Fibroblast of mammary gland (primary cell): ENCODE measurements at places on chromosomes 2 and 18.

- peak; percentile 14 for DNase-seq
Measured at GRCh38 chr2:203756161-203756560, 49.7 kb downstream of the CD28 start.

DNA sequence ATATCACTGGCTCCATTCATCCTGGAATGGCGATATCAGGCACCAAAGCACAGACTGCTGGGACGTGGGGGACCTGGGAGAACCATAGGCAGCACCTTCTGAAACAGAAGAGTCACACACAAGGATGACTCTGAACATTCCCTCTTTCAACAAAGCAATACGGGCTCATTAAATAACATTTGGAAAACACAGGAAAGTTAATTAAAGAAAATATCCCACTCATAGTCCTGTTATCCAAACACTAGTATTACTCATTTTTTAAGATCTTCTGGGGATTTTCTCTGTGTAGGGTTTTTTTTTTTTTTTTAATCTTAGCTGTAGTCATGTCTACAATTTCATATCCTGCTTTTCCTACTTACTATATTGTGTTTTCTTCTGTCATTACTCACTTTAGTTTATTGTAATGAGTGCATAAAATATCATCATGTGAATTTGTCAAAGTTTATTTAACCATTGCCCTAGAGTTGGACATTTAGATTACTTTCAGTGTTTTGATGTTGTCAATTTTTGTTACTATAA, 70.0 kb upstream of the SP3 start:
- DNase-seq: peak; percentile 41

DNA sequence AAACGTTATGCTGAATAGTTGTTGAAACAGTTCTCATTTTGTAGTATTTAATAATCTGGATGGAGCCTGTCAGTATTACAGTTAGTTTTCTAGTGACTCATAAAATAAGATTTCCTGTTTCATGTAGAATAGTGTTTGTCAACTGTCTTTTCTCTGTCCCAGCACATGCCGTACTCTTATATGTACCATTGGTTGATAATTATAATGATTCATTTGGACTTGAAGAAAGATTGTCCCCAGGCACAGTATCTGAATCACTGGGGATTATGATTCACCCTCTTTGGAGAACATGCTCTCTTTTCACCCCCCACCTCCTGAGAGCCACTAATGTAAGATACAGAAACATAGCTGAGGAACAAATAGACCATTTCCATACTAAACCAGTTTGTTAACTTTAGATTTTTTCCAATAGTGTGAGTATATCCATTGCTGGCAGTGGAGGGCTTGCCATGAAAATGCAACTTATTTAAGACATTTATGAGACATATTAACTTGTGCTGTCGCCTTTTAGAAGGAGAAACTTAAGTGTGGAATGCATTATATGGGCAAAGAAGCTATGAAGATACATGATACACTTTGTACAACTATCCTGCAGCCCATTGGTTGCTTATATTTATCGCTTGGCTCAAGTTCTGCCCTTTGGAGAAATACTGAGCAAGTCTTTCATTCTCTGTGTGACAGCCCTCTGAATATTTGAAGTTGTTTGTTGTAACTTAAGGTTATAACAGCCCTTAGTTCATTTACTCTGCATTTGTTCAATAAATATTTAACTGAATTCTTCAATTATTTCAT, 12.4 kb downstream of the COPS8 start:
- peak; percentile 99 for DNase-seq

GRCh38 chr2:16717477-16717876, 51.8 kb upstream of the CYRIA start:
- no peak for DNase-seq

DNA sequence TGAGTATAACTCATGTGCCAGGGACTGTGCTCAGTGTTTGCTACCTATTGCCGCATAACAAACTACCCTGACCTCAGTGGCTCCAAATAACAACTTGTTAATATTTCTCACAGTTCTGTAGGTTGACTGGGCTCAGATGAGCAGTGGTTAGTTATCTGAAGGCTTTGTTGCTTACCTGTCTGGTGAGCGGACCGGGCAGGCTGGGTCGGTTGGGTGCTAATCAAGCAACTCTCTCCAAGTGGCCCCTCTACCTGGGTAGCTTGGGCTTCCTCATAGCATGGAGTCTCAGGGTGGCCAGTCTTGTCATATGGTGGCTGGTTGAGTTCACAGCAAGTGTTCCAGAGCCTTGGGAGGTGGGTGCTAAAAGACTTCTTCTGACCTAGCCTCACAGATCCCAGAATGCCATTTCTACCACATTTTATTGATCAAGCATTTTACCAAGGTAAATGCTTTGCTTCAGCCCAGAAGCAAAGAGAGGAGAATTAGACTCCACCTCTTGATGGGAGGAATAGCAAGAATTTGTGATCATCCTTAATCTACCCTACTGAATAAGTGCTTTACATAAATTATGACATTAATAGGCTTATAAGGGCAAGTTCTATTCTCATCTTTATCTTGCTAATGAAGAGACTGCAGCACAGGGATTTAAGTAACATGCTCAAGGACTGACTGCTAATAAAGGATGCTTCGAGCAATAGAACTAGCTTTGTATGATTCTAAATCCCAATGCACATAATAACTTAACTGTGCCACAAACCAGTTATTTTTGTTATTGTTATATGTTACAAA, 16.9 kb downstream of the RAB31 start:
- DNase-seq: no peak

DNA sequence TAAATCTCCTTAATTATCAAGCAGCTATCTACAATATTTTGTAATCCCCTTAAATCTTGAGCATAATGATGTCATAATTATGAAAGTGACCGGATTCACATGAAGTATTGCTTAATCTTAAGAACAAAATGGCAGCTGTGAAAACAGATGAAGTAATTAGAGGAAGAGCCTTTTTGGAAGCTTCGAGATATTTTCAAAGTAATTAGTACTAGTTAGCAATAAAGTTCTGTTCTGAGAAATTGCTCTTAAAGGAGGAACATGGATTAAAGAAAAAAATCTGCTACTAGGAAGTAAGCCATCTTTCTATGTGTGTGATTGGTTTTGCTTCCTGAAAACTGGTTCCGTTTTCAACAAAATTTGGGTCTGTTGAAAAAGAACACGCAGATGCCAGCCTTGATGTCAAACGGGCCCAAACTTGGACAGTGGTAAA, 18.3 kb downstream of the CLUL1 start:
- peak; percentile 37 for DNase-seq

- DNase-seq: no peak
Measured at GRCh38 chr2:61173116-61173515, 11.1 kb downstream of the C2orf74 start.

- DNase-seq: no peak
Measured at GRCh38 chr2:2703762-2704427, 372.8 kb upstream of the MYT1L start.

DNA sequence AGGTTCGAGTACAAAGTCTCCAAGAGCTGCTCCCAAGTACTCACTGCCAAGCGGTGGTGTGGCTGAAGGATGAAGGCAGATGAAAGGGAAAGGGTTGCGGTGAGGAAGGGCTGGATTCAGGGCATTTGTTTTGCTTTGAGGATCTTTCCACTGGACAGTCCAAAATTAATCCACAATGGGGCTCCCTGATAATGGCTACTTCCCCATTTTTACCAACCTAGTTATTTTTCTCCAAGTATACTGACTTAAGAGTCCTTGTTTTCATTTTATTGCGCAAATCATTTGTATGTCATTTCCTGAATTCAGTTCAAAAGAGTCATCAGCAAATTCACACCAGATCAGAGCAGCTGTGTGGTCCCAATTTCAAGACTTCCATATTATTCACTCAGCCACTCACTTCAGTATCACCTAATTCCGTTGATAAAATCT, 464 bp upstream of the SESTD1 start:
- peak; percentile 87 for DNase-seq

DNA sequence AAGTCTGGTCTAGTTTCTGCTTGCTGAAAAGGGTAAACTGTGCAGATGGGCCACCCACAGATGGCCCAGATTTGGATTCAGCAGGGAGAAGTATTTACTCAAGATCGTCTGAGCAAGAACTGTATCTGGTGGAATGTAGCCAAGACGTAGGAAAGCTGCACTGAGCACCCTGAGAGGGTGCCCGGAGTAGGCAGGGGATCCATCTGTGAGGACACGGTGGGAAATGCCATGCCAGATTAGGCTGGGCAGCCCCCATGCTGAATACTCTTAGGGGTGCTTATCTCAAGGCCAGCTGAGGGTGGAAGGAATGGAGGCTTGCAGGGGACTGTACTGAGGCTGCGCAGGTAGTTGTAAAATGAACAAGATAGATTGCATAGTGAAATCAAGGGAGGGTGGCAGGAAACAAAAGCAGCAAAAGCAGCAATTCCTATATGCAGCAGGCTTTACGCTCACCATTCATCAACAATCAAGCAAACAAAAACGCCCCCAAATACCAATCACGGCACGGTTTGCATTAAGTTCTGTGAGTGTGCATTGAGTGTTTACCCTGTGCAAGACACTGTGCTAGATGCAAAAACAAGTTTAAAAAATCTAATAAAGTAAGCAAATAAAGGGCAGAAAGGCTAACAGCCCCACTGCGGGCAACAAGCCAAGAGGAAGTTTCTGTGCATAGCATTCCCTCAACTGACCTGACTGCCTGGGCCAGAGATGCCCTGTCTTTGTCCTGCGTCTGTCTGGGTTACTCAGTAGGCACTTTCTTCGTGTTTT, 32.2 kb upstream of the LPIN2 start:
- no peak for DNase-seq

GRCh38 chr2:142189501-142189900, 58.7 kb upstream of the LRP1B start:
- no peak for DNase-seq

GRCh38 chr2:164784376-164784775, 57.2 kb downstream of the COBLL1 start:
- peak; percentile 38 for DNase-seq

- no peak for DNase-seq
Measured at GRCh38 chr2:238946318-238947242, 98.7 kb downstream of the TWIST2 start.

DNA sequence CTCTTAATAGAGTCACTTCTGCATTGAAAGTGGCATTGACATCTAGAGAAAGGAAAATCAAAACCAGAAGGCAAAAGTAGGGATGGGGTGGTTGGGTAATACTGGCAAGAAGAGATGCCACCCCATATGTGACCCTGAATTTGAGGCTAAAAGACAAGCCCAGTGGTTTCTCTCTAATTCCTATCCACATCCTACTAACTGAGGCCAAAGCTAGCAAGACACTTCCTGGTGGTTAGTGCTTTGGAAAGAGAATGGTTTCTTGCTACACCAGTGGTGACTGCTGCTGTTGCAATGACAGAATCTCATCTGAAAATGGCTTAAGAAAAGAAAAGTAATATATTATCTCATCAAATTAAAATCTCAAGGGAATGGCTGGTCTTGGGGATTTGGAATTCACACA, 640.6 kb downstream of the EPHA4 start:
- peak; percentile 6 for DNase-seq

DNA sequence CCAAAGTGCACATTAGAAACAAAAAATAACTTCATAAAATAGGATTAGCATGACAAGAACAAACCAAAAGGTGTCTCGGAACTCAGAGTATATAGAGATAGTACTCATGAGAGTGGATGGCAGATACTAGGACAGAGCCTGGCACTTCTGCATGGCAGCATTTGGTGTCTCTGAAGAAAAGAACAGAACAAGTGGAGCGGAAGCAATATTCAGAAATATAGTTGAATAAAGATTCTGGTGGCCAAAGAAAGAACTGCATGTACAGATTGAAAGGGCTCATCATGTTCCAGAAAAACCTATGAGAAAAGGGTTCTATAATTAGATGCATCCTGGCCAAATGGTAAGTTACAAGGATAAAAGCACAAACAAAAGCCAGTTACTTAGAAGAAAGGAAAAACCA, 90.9 kb downstream of the CCDC138 start:
- DNase-seq: no peak

DNA sequence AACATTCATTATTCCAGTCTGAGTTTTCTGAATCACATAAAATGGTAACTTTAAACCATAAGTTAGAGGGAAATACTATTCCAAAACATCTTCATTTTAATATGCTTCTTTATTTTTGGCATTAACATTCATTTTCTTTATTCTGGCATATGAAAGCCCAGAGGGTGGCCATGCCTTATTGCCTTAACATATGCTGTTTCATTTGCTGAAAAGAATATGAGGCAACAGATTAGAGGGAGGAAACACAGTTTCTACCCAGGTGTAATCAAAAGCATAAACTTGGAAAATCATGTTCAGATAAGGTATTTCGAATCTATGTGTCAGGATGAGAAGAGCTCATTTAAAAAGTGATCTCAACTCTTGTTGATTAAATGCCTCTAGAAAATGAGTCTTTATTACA, 379.9 kb upstream of the DSEL start:
- no peak for DNase-seq

DNA sequence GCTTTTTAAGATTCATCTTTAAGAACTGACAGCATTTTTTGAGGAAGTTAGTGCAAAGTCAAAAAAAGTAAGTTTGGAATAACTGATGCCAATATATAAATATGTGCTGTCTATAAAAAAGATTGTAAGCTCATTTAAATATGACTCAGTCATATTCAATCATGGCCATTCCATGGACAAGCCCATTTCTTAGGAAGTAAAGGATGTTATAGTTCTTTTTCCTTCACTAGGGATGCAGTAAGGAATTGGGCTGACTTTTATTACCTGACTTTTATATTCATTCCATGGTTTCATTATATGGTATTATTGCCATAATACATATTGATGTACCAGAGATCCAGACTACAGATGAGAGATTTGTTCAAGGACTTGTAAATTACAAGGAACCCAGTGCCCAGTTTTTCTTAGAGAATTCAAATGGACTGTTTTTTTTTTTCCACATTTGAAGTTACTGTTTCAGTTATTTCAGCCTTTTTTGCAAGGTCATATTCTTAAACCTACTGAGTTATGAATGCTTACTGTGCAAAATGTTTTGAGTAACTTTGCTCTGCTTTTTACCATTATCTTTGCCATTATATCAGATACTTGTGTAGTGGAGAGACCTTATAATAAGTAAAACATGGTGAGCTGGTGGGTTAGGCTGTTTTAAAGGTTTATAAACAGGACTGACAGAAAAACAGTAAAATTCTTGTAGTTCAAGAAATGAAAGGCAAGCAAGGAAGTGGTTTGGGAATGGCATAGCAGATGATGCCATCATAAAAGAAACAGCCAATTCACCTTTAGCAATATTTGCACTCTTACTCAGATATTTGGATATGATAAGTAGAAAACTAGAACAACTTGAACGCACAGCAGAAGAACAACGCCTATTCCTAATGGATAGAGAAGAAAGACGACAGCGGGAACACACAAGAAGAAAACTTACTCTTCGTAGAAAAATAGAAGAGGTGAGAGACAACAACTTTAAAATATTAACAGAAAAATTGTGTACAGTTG, 7.6 kb downstream of the FSIP2 start:
- no peak for DNase-seq
